Activated T-helper 17 cell treated with anti-CD3 and anti-CD28 coated beads, Interleukin-2, amount 50 U/mL, for 72 hours (primary cell): ENCODE measurements at places on chromosomes 6 and 20. TPM values are rescaled to one million over a fixed set of nuclear protein-coding genes. Genes with fewer than 3 reads are reported as not detected.

RNF8 gene
- total RNA-seq = 23.0 TPM

- ATAC-seq = no peak
Observed at GRCh38 chr20:13259921-13260320, 38.8 kb downstream of the ISM1 start.

DNA sequence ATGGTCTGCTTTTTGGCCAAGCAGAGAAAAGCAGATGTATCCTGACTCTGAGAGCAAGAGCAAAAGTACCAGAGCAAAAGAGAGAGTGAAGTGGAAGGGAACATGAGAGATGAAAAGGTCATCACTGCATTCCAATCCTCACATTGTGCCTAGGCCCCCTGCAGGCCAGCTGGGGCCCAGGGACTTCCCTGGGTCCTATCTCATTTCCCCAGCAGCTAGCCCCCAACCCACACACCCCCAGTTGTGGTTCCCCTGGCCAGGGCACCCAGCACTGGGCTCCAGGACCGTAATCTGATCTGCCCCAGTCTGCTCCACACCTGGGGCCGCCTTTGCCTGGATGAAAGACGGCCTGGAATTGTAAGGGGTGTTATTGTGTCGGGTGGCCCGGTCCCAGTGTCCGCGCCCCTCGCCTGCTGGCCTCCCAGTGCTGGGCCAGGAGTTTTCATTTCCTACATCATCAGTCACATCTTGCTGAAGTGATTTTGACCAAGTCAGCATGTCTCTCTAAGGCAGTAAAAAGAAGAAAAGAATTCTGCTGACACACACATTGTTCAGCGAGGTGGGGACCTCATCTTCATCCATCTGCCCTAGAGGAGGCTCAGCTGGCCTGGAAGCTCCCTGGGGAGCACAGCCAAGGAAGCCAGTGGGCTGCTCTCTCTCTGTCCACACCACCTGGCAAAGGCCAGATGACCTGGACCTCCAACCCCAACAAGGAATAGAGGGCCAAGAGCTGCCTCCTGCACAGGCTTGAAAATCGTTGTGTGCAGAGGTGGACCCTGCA lies 4.0 kb upstream of the BMP7 start:
- ATAC-seq = no peak

BTN1A1 gene
- total RNA-seq = not detected

GRCh38 chr6:11364971-11365397 lies 132.5 kb upstream of the NEDD9 start:
- no peak for ATAC-seq

- ATAC-seq = no peak
Observed at GRCh38 chr6:130395164-130395563, 29.3 kb downstream of the TMEM200A start.

BNIP5 gene
- not detected for total RNA-seq

DNA sequence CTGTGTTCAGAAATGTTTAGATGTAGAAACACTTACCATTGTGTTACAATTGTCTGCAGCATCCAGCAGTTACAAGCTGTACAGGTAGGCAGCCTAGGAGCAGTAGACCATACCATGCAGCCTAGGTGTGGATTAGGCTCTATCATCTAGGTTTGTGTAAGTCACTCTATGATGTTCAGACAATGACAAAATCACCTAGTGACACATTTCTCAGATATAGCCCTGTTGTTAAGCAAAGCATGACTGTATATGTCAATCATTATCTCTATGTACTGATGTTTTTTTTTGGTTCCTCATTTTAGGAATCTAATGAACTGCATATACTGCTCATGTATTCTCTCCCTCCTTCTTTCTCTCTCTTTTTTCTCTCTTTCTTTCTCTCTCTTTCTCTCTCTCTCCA lies 22.2 kb downstream of the CST8 start:
- peak; percentile 47 for ATAC-seq

- ATAC-seq = no peak
Observed at GRCh38 chr6:7629321-7629720, 39.3 kb downstream of the SNRNP48 start.

DNA sequence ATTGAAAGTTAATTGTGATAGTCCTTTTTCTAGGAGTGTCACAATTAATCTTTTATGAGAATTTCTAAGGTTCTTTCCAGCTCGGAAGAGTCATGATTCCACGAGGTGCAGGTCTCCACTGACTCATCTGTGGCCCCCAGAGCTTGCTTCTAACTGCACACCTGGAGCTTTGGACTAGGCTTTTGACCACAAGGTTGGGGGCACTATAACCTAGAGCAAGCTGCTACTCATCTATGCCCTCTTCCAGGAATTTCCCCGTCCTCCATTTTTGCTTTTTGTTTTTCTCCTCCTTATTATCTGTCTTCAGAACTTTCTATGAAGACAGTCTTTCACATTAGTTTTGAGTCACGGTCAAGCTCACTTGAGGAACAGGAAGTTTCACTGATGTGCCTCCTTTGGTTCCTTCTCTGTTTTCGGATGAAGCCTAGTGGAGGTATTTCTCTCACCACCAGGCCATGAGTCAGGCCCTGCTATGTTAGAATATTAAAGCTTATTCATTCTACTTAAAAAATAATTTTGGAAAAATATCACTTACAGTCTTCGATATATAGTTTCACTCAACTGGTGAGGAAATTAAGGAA lies 119.2 kb upstream of the INSM1 start:
- no peak for ATAC-seq

- ATAC-seq = no peak
Observed at GRCh38 chr6:149660028-149660427, 11.5 kb upstream of the KATNA1 start.

NKX2-2 gene
- total RNA-seq = not detected

GRCh38 chr6:100171533-100172321 lies 177.7 kb upstream of the MCHR2 start:
- ATAC-seq = peak; percentile 73

GRM1 gene
- 0.04 TPM for total RNA-seq

DNA sequence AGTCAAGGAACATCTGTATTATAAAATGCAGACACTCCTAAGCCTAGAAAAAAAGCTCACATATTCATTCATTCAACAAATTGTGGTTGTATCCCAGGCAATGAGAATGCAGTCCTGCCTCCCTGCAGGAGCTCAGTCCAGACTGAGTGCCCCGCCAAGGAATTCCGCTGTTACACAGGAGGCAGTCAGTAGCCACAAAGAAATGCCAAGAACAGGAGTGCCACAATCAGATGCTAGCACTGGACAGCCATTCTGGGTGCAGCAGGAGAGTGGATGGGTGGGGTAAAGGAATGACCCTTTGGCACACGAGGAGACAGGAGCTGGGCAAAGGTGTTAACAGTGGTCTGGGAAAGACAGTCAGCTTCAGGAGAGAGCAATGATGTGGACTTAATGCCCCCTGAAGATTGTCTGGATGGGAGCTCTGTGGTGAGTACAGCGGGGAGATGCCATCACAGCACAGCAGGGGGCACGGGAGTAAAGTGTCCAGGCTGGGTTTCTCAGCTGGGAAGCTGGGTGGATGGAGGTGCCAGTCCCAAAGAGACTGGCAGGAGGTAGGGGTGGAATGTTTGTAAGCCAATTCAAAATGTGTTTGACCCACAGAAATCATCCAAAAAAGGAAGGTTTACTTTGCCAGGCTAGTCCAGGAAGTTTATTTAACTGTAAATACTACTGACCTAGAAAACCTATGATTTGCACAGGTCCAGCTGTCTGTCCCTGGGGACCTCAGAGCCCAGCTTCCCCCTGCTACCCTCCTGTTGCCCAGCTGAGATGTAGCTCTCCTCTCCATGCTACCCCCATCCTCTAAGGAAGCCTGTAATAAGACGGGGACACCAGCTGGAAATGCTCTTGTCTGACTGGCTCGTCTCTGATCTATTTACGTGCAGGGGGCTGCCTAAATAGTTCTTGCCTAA lies 84.1 kb downstream of the SLC23A2 start:
- no peak for ATAC-seq

MAS1L gene
- not detected for total RNA-seq

GRCh38 chr6:135506270-135506997 lies 8.9 kb upstream of the AHI1 start:
- ATAC-seq = peak; percentile 85

SEMG2 gene
- total RNA-seq = not detected

GRCh38 chr20:8671370-8671961 lies 397.4 kb upstream of the PLCB4 start:
- no peak for ATAC-seq

EGFL8 gene
- 10.1 TPM for total RNA-seq

DNA sequence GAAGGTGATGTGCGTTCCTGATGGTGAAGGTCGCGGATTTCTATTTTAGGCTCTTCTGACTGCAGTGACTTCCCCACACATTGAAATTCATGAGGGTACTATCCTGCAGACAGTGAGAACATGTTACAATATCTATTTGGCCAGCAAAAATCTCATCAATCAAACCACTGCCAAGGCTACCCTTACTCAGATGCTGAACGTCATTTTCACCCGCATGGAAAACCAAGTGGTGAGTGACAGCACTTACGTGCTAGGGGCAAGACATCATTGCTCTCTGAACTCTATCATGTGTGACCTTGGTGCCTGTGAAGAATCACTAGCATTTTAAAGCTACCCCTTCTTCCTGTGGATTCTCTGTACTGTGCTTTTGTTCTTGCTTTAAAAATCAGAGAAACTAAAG lies 31.1 kb downstream of the ARFGEF2 start:
- ATAC-seq = no peak

RNF39 gene
- not detected for total RNA-seq

LSM2 gene
- total RNA-seq = 92.5 TPM

FABP7 gene
- total RNA-seq = not detected

DNA sequence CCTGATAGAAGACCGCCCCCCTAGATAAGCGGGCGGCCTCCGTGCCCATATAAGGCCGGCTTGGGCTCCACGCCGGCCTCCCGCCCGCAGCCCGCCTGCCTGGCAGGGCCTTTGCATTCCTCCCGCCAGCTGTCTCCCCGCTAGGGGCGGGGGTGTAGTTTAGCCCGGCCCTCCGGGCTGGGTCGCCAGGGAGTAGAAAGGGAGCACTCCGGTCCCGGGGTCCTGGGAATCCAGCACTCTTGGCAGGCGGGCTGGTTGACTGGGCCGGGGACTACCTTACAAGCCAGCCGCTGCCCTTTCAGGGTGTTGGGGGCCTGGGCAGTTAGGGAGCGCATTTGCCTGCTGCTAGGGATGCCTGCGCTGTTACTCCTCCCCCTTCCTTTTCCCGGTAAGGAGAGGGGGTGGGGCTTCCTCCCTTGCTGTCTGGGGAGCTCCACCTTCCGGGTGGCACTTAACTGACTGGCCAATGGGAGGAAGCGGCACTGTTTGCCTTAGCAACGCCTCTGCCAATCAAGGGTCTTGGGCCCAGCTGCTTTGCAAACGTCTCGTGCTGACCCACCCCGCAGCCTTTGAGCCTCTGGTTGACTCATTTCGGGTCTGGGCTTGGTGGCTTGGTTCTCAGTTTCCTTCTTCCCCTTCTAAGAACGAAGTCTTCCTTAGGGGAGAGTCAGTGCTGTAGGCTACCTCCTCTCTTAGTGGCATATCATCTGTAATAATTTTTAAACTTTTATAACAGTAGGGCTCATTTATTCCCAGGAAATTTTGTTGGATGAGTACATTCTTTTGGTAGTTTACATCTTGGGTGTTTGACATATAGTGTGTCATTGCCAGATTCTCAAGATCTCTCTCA lies 3.4 kb downstream of the SRF start:
- ATAC-seq = peak; percentile 81

DNA sequence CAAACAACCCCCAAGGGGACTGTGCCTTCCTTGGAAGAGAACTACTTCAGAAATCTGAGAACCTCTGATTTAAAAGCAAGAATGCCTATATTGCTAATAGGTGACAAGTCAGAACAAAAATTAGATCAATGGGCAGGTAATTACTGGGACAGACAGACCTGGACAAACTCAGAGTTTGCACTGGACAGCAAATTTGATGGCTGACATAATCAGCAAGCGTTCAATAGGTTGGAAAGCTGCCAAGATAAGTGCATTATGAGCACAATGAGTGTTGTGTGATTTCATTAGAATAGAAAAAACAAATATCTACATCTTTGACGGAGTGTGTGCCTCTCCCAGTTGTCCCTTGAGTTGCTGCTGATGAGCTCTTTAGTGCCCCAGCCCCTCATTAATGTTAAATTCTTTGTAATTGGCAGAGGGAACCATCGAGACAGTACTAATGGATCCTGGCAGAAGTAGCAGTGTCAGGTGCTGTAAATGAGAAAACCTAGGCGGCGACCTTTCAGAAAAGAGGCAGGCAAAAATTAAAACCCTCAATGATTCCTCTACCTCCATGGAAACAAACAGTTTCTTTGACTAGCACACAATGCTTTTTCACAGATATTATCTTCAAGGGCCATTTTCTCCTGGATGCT lies 116.5 kb upstream of the COL21A1 start:
- no peak for ATAC-seq

DBNDD2 gene
- 12.5 TPM for total RNA-seq

OSER1 gene
- 30.5 TPM for total RNA-seq

DNA sequence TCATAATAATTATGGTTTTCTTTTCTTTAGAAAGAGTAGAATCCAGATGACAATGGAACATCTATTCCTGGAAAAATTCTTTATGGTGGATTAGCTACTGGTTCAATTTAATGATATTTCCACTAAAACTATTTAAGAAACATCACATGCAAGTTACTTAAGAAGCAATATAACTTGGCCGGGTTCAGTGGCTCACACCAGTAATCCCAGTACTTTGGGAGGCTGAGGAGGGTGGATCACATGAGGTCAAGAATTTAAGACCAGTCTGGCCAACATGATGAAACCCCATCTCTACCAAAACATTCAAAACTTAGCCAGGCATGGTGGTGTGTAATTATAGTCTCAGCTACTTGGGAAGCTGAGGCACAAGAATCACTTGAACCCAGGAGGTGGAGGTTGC lies 65.9 kb upstream of the SMLR1 start:
- no peak for ATAC-seq

MAK gene
- 0.84 TPM for total RNA-seq

DNA sequence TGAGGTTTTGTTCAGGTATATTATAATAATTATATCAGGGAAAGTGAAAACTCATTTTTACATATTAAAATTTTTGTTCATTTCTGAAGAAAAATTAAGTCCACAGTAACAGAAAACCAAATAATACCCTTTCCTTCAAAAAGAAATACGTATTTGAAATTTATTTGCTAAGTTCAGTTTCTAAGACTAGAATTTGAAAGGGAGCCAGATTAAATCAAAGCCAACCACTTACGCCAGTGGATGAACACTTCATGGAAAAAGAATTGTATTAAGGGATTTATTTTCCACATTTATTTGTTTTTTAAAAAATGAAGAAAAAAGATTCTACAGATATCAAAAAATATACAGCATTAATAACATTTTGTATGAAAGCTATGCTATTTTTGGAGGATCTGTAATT lies 654.4 kb downstream of the EYS start:
- ATAC-seq = no peak

GRCh38 chr6:146014233-146014632 lies 14.6 kb upstream of the GRM1 start:
- ATAC-seq = no peak

DNA sequence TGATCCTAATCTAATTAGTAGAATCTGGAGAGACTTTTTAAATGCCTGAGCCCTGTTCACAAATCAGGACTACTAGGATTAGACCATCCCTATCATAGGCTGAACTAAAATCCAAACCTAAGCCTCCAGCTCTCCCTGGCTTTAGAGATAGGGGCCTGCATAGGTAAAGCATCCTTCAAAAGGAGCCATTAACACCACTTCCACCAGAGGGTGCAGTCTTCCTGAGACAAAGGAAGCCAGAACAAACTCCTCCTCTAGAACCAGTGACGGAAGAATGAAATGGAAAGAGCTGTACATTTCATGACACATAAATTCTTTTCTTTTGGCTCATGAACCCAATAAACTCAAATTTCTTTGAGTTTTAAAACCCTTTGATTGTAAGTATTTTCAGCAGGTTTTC lies 291.2 kb upstream of the ADGRB3 start:
- peak; percentile 39 for ATAC-seq

GGTLC1 gene
- total RNA-seq = not detected

C6orf141 gene
- not detected for total RNA-seq
